Brain pericyte (primary cell): ENCODE measurements at places on chromosomes 4 and X.

GRCh38 chr4:130338851-130339250 lies 1242.9 kb downstream of the C4orf33 start:
- no peak for DNase-seq

GRCh38 chr4:17493619-17494018 lies 18.3 kb downstream of the QDPR start:
- DNase-seq = no peak

- no peak for DNase-seq
Measured at GRCh38 chrX:13990126-13990800, 39.4 kb downstream of the GEMIN8 start.

GRCh38 chr4:53674903-53675302 lies 83.6 kb upstream of the LNX1 start:
- no peak for DNase-seq
